CD4-positive, alpha-beta T cell (primary cell): ENCODE measurements at places on chromosomes 2 and 18.

DNA sequence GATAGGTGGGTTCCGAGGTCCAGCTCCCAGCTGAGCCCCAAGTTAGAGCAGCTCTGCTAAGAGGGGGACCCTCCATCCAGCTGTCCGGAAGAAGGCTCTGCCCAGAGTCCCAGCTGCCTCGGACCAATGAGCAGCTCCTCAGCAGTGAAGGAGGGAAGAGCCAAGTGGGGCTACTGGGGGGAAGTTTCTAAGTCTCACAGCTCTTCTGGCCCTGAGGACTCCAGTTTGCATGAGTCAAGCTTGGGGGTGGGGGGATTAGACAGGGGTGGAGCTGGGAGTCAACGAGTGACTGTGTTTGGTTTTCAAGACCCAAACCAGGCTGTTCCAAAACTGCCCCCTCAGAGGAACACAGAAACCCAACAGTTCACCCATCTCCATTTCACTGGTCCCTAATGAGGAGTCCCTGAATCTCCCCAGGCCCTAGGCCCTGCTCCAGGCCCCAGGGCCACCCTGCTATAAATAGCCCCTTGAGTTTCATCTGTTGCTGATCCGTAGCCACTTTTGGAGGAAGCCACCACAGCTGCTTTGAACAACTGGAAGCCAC lies 100.9 kb downstream of the TNS1 start:
- no peaks in the 10 kb centered on the region for H3K36me3 ChIP-seq
- no peak overlapping the region for H3K27ac ChIP-seq
- peaks cover 17% of the 10 kb centered on the region for H3K27me3 ChIP-seq

- no peaks in the 10 kb centered on the region for H3K27me3 ChIP-seq
- no peaks in the 10 kb centered on the region for H3K36me3 ChIP-seq
- DNase-seq = no peak
- H3K4me1 ChIP-seq = no peaks in the 10 kb centered on the region
These were observed 29.9 kb upstream of the REG3A start for GRCh38 chr2:79189465-79189864.

GRCh38 chr2:172084645-172085459 lies 455 bp upstream of the DLX1 start:
- no peak overlapping the region for H3K27ac ChIP-seq
- peaks cover 75% of the 10 kb centered on the region for H3K4me1 ChIP-seq
- H3K4me3 ChIP-seq = peak overlapping the region; percentile 41
- peaks cover 100% of the 10 kb centered on the region for H3K27me3 ChIP-seq
- DNase-seq = no peak

GRCh38 chr2:10515887-10516286 lies 67.8 kb upstream of the ODC1 start:
- H3K4me1 ChIP-seq = no peaks in the 10 kb centered on the region
- no peak overlapping the region for H3K4me3 ChIP-seq
- H3K36me3 ChIP-seq = no peaks in the 10 kb centered on the region
- no peak for DNase-seq
- no peaks in the 10 kb centered on the region for H3K27me3 ChIP-seq

DNA sequence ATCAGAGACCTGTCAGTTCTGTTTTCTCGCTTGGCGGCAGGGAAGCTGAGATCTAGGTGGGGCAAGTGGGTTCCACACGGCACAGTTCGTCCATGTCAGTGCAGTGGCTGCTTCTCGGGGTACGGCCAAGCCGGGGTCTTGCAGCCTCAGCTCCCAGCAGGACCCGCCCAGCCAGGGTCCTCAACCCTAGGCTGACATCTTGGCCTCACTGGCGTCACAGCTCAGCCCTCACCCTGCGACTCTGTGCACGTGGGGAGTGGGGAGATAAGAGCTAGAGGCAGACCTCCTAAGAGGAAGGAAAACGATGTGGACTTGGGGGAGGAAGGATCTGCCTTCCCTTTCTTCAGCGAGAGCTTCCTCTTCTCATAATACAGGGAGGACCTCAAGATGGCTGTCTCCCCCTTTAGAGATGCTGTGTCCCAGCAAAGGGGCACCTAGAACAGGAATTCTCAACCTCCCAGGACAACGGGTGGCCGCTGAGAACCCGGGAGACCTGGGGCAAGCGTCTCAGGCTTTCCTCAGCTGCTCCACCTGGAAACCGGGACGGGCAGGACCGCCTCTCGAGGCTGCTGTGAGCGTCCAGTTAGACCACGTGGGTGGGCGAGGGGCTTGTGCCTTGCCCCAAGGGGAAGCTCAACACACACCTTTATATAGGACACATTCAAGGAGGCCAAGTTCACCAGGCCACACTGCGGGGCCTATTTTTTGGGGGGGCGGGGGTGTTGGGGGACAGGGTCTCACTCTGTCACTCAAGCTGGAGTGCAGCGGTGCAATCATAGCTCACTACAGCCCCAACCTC lies 23.5 kb upstream of the KLF11 start:
- H3K4me1 ChIP-seq = no peaks in the 10 kb centered on the region
- no peak overlapping the region for H3K4me3 ChIP-seq
- H3K36me3 ChIP-seq = no peaks in the 10 kb centered on the region

DNA sequence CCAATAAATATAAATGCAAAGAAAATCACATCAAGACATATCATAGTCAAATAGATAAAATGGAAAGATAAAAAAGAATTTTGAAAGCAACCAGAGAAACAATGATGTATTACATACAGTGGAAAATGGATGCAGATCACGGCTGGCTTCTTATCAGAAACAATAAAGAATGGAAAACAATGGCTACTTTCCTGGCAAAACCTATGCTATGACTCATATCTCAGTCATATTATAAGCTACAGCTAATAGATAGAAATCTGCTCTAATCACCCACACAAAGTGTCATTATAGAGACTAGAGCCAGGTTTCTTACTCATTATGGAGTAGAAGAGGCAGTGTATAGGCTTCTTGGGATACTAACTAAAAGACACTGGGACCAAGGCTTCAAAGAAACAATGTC lies 93.5 kb upstream of the TACR1 start:
- no peak overlapping the region for H3K27ac ChIP-seq
- H3K36me3 ChIP-seq = no peaks in the 10 kb centered on the region
- H3K4me1 ChIP-seq = no peaks in the 10 kb centered on the region
- no peaks in the 10 kb centered on the region for H3K27me3 ChIP-seq

DNA sequence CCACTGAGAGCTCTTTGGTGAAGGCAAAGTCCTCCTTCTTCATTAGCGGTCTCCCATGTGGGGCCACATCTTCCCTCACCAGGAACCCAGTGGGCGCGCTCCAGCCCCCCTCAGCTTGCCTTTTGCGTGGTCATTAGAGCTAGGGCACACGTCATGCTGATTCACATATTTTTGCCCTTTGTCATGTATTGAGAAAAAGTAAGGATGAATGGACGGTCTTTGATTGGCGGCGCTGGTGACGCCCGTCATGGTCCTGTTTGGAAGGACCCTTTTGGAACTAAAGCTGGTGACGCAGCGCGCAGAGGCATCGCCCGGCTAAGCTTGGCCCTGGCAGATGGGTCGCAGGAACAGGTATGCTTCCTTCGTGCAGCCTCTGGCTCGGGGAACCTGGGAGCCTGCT lies 3.1 kb downstream of the SLC14A1 start:
- H3K4me1 ChIP-seq = peaks cover 3% of the 10 kb centered on the region
- H3K27ac ChIP-seq = no peak overlapping the region
- H3K27me3 ChIP-seq = no peaks in the 10 kb centered on the region

- H3K27ac ChIP-seq = no peak overlapping the region
- H3K36me3 ChIP-seq = no peaks in the 10 kb centered on the region
- H3K4me1 ChIP-seq = no peaks in the 10 kb centered on the region
- no peaks in the 10 kb centered on the region for H3K27me3 ChIP-seq
- no peak for DNase-seq
These were observed 277.3 kb upstream of the DOK6 start for GRCh38 chr18:69123421-69123820.

- no peaks in the 10 kb centered on the region for H3K27me3 ChIP-seq
- H3K4me1 ChIP-seq = peaks cover 8% of the 10 kb centered on the region
- H3K27ac ChIP-seq = no peak overlapping the region
These were observed 52.1 kb downstream of the ALPK2 start for GRCh38 chr18:58576638-58577251.

DNA sequence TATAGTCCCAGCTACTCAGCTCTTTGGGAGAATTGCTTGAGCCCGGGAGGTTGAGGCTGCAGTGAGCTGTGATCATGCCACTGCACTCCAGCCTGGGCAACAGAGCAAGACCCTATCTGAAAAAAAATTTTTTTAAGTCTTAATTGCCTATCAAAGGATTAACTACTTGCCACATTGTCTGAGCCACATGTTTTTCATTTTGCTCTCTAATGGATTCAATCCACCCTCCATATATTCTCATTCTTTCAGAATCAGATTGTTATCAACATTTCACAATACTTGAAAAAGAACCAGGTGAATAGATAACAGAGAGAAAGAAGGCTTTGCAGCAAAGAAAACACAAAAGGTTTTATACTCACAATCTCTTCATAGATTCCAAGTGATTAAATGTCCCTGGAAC lies 61.0 kb downstream of the PXDN start:
- H3K27me3 ChIP-seq = no peaks in the 10 kb centered on the region
- no peak overlapping the region for H3K27ac ChIP-seq
- DNase-seq = no peak
- H3K4me3 ChIP-seq = no peak overlapping the region
- H3K4me1 ChIP-seq = no peaks in the 10 kb centered on the region

DNA sequence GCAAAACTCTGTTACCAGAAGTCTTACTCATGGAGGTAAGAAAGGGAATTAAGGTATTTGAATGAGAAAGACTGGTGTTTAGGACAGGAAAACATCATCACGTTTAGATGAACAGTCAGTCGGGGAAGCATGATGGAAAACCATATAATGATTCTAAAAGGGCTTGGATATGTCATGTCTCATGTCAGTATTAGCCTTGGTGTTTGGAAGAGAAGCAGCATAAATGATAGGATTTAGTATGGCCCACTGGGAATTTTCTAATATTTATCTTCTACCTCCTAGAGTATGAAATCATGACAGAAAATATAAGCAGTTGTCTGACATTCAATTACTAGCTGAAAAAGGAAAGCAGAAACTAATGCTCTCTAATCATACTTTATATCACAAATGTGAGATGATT lies 1643.6 kb upstream of the CELF4 start:
- H3K4me3 ChIP-seq = no peak overlapping the region
- H3K4me1 ChIP-seq = no peaks in the 10 kb centered on the region
- no peak overlapping the region for H3K27ac ChIP-seq
- no peak for DNase-seq
- no peaks in the 10 kb centered on the region for H3K36me3 ChIP-seq

- H3K4me3 ChIP-seq = no peak overlapping the region
- no peak overlapping the region for H3K27ac ChIP-seq
- H3K4me1 ChIP-seq = no peaks in the 10 kb centered on the region
- no peak for DNase-seq
- no peaks in the 10 kb centered on the region for H3K27me3 ChIP-seq
These were observed 11.5 kb downstream of the MFSD2B start for GRCh38 chr2:24021122-24021998.

GRCh38 chr2:177724398-177725287 lies 332.1 kb downstream of the AGPS start:
- no peaks in the 10 kb centered on the region for H3K4me1 ChIP-seq
- no peak overlapping the region for H3K27ac ChIP-seq
- peaks cover 5% of the 10 kb centered on the region for H3K27me3 ChIP-seq

GRCh38 chr18:48786455-48787202 lies 164.1 kb downstream of the SMAD7 start:
- H3K4me3 ChIP-seq = no peak overlapping the region
- no peaks in the 10 kb centered on the region for H3K36me3 ChIP-seq
- H3K4me1 ChIP-seq = peaks cover 30% of the 10 kb centered on the region
- H3K27me3 ChIP-seq = no peaks in the 10 kb centered on the region
